Fibroblast of skin of left biceps (primary cell): ENCODE measurements at places on chromosomes 7 and 10.

DNA sequence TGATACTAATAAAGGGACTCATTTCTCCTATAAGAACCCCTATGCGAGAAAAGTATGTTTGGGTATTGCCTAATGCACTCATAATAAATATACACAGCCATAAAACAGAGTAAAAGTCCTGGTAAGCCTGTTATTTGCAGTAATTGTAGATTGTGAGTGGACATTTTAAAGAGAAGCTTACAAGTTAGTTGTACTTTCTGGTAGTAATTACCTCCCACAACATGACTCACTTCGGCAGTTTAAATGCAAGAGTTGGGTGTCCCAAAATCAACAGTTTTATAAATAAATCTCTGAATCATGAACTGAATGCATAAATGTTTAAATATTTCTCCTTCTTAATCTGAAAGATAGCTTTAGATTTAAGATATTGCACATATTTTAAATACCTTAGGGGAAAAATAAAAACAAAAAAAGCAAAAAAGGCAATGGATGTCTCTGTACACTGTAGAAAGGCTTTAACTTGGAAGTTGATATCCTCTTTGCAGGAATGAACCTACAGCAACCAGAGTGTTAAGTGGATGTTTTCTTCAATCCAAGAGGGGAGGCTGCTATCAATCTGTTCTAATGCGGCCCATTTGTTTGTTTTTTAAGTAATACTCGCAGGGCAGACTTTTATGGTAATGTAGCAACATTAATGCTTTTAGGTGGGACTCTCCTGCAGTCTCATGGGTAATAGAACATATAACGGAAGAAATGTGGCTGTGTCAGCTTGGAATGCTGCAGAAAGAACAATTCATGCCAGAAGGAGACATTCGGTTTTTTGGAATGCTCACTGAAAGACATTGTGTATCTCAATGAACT, 57.3 kb upstream of the ZEB1 start:
- DNase-seq, result peak; percentile 79

GRCh38 chr10:64444564-64444963, 923.4 kb downstream of the REEP3 start:
- no peak for DNase-seq

DNA sequence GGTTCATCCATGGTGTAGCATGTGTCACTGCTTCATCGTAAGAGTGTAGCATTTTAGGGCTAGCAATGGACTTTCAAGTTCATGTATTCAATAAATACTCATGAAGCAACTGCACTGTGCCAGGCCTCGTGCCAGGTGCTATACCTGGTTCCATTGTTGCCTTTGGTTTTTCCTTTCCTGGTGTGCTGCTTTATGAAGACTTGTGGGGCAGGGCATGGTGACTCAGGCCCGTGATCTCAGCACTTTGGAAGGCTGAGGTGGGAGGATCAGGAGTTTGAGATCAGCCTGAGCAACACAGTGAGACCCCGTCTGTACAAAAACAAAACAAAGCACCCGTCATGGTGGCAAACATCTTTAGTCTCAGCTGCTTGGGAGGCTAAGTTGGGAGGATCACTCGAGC, 2.2 kb upstream of the CPA4 start:
- DNase-seq, result no peak

GRCh38 chr10:58887474-58887873, 289.0 kb upstream of the PHYHIPL start:
- no peak for DNase-seq

DNA sequence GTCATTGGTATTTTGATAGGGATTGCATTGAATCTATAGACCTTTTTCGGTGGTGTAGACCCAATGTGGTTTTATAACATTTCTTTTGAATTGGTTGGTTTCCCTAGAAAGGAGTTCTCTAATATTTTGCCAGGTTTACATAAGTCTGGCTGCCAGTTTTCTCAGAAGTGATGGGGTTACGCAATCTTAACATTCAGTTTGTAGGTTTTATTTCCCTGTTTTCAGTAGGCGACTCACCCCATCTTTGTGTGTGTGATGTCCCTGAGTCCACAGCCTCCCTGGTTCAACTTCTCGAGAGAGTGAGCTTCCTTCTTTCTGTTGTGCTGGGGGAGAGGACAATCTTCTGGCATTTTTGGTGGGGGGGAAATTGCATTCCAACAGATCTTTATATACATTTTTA, 9.6 kb upstream of the KIF5B start:
- peak; percentile 57 for DNase-seq

DNA sequence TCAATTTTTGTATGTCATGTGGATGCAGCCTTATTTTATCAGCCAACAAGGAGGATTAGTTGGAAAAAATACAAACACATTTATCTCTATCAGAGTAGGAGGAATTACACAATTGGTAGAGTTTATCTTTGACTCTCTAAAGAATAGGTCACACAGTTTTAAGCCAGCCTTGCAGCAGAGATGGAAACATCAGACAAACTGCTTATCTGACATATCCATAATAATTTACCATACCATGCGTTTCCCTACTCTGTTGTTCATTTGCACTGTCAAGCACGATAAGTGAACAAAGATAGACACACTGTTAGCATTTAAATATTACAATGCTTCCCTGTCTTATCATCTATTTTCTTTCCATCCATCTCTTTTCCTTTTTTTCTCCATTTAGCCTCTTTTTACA, 283.7 kb upstream of the SMIM30 start:
- DNase-seq, result no peak

- no peak for DNase-seq
Measured at GRCh38 chr7:157907091-157907490, 570.3 kb downstream of the DNAJB6 start.

- no peak for DNase-seq
Measured at GRCh38 chr10:104309980-104310978, 28.0 kb downstream of the ITPRIP start.

DNA sequence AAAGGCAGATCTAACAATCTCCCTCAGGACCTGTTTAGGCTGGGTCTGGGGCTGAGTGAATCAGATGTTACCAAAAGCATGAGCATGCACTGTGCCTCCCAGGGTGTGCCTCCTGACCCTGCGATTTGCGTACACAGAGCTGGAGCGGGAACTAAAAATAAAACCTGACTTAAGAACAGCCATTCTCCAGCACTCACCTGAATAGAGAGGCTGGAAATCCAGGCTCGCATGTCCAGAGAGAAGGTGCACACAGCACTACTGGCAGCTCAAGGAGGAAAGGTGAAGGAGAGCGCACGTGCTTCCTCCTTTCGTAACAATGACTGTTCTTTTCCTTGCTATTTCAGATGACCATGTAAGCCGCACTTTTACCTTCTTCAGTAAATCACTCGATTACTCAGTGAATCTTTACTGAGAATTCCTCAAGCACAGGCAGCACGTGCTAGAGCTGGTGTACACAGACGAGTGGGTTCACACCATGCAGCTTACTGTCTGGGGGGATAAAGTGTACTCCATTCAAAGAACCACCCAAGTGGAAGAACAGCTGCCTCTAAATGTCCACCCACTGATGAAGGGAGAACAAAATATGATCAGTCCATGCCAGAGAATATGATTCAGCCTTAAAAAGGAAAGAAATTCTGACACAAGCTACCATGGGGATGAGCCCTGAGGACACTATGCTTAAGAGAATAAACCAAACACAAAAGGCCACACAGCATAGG, 45.6 kb downstream of the SFMBT2 start:
- DNase-seq, result no peak

DNA sequence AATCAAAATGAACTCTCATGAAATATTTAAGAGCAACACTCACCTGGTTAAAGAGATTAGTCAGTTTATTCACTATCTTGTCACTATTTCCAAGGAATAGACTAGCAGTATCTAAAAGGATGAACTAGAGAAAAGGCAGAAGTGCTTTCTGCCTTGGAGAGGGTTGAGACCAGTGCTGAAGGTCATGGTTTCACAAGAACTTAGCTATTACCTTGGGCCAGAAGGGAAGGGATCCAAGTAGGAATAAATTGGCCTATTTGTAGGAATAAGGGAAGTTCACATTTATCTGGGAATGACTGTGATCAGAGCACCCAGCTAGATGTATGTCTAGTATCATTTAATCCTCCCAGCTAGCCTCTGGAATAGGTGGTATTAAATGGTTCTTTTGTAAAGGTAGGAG, 347.2 kb downstream of the LRMDA start:
- no peak for DNase-seq

GRCh38 chr10:77700086-77700485, 62.5 kb upstream of the KCNMA1 start:
- no peak for DNase-seq

DNA sequence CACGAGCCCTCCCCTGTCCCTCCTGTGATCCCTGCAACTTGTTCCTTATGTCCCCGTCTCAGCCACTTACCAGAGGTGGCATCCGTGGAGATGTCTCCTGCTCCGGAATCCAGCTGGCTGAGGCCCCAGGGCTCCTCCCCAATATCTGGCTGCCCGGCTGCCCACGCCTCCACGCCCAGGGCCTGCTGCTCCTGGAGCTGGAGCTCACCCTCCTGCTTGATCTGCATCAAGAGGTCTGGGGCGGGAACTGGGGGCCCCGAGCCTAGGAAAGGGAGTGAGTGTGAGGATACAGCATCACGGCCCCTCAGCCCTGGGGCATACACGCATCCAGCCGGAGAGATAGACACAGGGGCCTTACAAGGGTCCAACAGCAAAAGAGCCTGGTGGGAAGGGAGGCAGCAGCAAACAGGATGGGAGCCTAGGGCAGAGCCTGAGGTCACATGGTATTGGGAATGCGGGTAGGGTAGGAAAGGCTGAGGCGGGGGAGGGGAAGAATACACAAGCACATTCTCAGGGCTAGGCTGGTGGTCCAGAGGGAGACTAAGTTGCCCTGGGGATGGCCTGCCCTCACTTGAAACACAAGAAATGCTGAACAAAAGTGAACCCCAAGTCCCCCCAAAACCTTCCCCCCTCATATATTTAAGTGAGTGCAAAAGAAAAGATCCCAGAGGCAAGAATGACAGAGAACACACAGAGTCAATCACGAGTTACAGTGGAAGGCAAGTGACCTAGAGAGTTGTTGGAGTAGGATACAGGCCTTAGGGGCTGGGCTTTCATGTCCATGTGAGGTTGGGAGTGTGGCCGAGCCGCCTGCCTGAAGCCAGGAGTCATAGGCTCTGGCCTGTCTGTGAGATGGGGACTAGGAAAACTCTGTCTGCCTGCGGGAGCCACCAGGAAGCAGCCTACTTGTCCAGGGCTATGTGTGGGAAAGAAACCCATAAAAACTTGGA, 16.9 kb upstream of the ZNF777 start:
- no peak for DNase-seq

DNA sequence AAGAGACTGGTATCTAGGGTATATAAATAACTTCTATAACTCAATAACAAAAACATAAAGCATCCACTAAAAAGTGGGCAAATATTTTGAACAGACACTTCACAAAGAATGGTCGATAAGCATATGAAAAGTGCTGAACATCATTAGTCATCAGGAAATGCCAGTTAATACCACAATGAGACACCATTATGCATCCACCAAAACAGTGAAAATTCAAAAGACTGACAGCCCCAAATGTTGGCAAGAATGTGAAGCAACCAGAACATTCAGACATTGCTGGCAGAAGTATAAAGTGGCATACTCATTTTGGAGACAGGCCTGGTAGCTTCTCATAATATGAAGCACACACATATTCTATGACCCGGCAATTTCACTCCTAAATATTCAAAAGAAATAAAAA, 26.5 kb upstream of the GSAP start:
- DNase-seq, result no peak

GRCh38 chr10:21649454-21649872, 115.4 kb downstream of the MLLT10 start:
- DNase-seq, result no peak

- no peak for DNase-seq
Measured at GRCh38 chr7:152674860-152675758, 832 bp downstream of the XRCC2 start.

GRCh38 chr10:72597897-72598296, 28.0 kb downstream of the MICU1 start:
- peak; percentile 30 for DNase-seq

- no peak for DNase-seq
Measured at GRCh38 chr7:27158436-27159265, 2.2 kb upstream of the HOXA7 start.

DNA sequence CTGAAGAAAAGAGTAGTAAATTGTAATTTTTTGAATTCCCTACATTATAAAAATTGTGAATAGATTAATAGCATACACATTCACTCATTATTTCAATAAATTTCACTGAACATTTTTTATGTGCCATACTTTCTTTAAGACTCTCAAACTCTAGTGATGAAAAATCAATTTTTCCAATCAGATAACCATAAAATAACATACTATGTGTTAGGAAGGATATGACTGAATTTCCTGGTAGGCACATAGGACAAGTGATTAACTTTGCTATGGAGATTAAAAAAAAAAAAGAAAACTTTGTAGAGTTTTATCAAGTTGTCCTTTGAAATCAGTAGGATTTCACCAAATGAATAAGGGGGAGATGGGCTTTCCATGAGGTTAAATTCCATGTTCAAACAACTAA, 1597.3 kb upstream of the LRRTM3 start:
- DNase-seq, result no peak

- no peak for DNase-seq
Measured at GRCh38 chr7:151825721-151826120, 51.2 kb downstream of the PRKAG2 start.

- DNase-seq, result no peak
Measured at GRCh38 chr10:44749151-44749550, 162.0 kb upstream of the TMEM72 start.

GRCh38 chr7:2203766-2204300, 28.9 kb downstream of the MAD1L1 start:
- DNase-seq, result no peak

GRCh38 chr7:101411508-101411874, 48.8 kb downstream of the COL26A1 start:
- no peak for DNase-seq

GRCh38 chr7:116521046-116521664, 3.7 kb upstream of the CAV1 start:
- DNase-seq, result no peak

- DNase-seq, result no peak
Measured at GRCh38 chr7:44381494-44382220, 56.3 kb upstream of the CAMK2B start.

GRCh38 chr7:36961693-36962092, 237.4 kb upstream of the AOAH start:
- DNase-seq, result no peak

GRCh38 chr10:31037749-31038148, 6.1 kb upstream of the ZNF438 start:
- DNase-seq, result no peak
